Activated naive CD8-positive, alpha-beta T cell treated with anti-CD3 and anti-CD28 coated beads for 36 hours (primary cell): ENCODE measurements at places on chromosomes 3 and 15. TPM values are rescaled to one million over a fixed set of nuclear protein-coding genes. Genes with fewer than 3 reads are reported as not detected.

The CADPS gene
- total RNA-seq: not detected

The POLR2M gene
- total RNA-seq: 93.1 TPM

The KY gene
- total RNA-seq: not detected

The SCG5 gene
- 0.60 TPM for total RNA-seq

The PYGO1 gene
- total RNA-seq: not detected

The CHRNA5 gene
- total RNA-seq: 6.3 TPM

The HIGD2B gene
- 0.26 TPM for total RNA-seq

The SEMA7A gene
- 48.8 TPM for total RNA-seq

The UPK1B gene
- not detected for total RNA-seq

The CIDEC gene
- total RNA-seq: 0.18 TPM

The ANKRD63 gene
- total RNA-seq: not detected

The GLDN gene
- not detected for total RNA-seq

The CAMK1 gene
- 25.7 TPM for total RNA-seq

The DAZL gene
- not detected for total RNA-seq

The TTLL13 gene
- 0.54 TPM for total RNA-seq

The BCL2A1 gene
- total RNA-seq: 91.4 TPM

The MRPL3 gene
- 221 TPM for total RNA-seq

The MEIS2 gene
- not detected for total RNA-seq

The NDUFB5 gene
- 111 TPM for total RNA-seq

The RTP1 gene
- total RNA-seq: not detected

The GOLGA8J gene
- not detected for total RNA-seq

The CHRFAM7A gene
- 1.2 TPM for total RNA-seq

The SLC28A1 gene
- not detected for total RNA-seq

The DNAH1 gene
- total RNA-seq: 3.7 TPM

The NUP210 gene
- total RNA-seq: 131 TPM

The ACSBG1 gene
- not detected for total RNA-seq

The PLCH1 gene
- 1.3 TPM for total RNA-seq

The RARB gene
- not detected for total RNA-seq

The CCR8 gene
- not detected for total RNA-seq

The VEPH1 gene
- not detected for total RNA-seq

The GATM gene
- total RNA-seq: 5.0 TPM

The OSTN gene
- total RNA-seq: not detected

The LSMEM2 gene
- not detected for total RNA-seq
